ENCODE measurements at places on chromosomes 1 and 21. TPM values are rescaled to one million over a fixed set of nuclear protein-coding genes. Genes with fewer than 3 reads are reported as not detected.

Gene HES3
- not detected for total RNA-seq

Gene CD247
- 177 TPM for total RNA-seq

Gene WNT4
- total RNA-seq = not detected

Gene CLDN14
- not detected for total RNA-seq

Gene OLFML2B
- not detected for total RNA-seq

Gene AVPR1B
- total RNA-seq = not detected

Gene KCNA3
- total RNA-seq = 56.0 TPM

Gene ATAD3B
- total RNA-seq = 49.2 TPM

Gene FCER1G
- total RNA-seq = 2.5 TPM

Gene KCNJ9
- total RNA-seq = not detected

Gene PSEN2
- 9.8 TPM for total RNA-seq

Gene SYPL2
- total RNA-seq = not detected

Gene TFF2
- not detected for total RNA-seq

Gene CACNA1S
- not detected for total RNA-seq

Gene RAP1GAP
- total RNA-seq = 0.09 TPM

Gene OR2T29
- total RNA-seq = not detected

Gene INSRR
- 0.14 TPM for total RNA-seq

Gene ESPN
- total RNA-seq = 1.1 TPM

Gene ZNF683
- total RNA-seq = not detected

Gene LRIF1
- total RNA-seq = 20.3 TPM

Gene GOLT1A
- not detected for total RNA-seq

Gene SPRR4
- not detected for total RNA-seq

Gene MYBPHL
- not detected for total RNA-seq

Gene TGFBR3
- 14.5 TPM for total RNA-seq

Gene C1QTNF12
- 2.9 TPM for total RNA-seq

Gene C1QA
- total RNA-seq = not detected

Gene PDE4DIP
- total RNA-seq = 28.1 TPM

All from T-helper 2 cell treated with Interferon-gamma antibody and Interleukin-4, amounts not matched to agents 100 ng/mL and 5 ng/mL, for 36 hours (primary cell).